ENCODE measurements at places on chromosomes 3 and 15. TPM values are rescaled to one million over a fixed set of nuclear protein-coding genes. Genes with fewer than 3 reads are reported as not detected.

DNA sequence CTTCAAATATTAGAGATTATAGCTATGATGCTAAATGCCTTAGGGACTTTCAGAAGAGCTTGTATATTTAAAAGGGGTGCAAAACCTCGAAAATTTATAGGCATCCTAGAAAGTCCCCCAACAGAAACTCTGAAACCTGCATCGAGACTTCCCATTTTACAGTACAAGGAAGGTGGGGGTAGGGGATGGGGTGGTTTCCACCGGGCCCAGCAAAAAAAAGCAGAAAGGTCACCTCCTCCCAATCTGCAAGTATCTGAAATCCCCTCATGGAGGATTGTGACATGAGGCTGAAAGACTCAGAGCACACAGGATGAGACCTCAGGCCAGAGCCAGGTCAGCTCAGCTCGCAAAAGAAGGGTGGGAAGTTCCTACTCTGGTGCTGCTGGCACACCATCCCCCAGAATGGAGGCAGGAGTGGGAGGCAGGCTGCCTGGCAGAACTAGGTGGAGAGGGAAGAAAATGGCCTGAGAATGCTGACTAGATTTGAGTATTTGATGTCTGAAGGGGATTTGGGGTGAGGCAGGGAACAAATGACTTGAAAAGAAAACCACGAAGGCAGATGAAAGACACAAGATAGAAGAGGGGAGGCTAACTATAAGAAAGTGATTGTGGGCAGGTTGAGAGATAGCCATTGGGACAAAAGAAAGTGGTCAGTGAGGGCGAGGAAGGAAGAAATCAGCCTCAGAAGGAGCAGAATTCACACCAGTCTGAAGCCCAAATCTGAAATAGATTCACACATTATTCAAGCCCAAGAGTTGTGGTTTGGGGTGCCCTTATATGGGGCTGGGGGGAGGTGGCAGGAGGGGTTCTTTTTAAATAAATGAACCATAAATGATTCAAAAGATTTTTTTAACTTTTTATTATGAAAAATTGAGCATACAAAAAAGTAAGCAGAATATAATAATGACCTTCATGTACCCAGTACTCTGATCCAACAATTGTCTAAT, 22.5 kb upstream of the TSC22D2 start:
- DNase-seq: no peak

The THBS1 gene
- total RNA-seq: 505 TPM

DNA sequence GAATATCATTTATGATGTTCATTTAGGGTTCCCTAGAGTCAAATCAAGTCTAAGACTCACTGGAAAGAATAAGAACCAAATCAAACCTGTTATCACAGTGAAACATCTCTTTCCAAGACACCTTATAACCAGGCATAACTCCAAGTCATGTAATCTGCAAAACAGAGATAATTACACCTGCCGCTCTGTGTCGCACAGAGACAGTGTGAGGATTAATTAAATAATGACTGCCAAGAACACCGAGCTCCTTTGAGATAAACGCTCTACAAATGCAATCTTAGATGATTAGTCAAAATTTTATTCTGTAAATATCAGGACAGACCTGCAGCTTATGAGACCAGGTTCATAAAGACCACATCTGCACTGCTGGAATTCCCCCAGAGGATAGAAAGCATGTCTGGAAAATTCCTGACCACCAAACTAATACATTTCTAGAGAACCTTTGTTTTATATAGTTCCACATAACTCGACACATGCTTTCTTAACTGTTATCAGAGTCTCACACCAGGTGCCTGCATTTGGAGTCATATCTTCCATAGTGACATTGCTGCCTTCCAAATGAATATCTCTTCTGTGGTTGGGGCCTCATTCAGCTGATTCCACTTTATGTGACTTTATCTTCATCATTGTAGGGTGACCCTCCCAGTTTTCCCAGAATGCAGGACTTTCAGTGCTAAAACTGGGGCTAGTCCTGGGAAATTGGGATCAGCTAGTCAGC, 252.8 kb downstream of the CD47 start:
- DNase-seq: no peak

The ADIPOQ gene
- total RNA-seq: not detected

The MESP2 gene
- total RNA-seq: not detected

The POPDC2 gene
- 9.3 TPM for total RNA-seq

- DNase-seq: no peak
Observed at GRCh38 chr3:25476639-25477038, 48.6 kb downstream of the RARB start.
